ENCODE measurements at places on chromosomes 5 and 9. TPM values are rescaled to one million over a fixed set of nuclear protein-coding genes. Genes with fewer than 3 reads are reported as not detected.
A peak's percentile ranks its signal among the peaks of the same experiment; 100 is the strongest.

The SYNPO gene
- 8.4 TPM for total RNA-seq

- peak; percentile 60 for DNase-seq
These were observed 22.1 kb downstream of the JADE2 start for GRCh38 chr5:134547579-134547978.

The SOHLH1 gene
- not detected for total RNA-seq

DNA sequence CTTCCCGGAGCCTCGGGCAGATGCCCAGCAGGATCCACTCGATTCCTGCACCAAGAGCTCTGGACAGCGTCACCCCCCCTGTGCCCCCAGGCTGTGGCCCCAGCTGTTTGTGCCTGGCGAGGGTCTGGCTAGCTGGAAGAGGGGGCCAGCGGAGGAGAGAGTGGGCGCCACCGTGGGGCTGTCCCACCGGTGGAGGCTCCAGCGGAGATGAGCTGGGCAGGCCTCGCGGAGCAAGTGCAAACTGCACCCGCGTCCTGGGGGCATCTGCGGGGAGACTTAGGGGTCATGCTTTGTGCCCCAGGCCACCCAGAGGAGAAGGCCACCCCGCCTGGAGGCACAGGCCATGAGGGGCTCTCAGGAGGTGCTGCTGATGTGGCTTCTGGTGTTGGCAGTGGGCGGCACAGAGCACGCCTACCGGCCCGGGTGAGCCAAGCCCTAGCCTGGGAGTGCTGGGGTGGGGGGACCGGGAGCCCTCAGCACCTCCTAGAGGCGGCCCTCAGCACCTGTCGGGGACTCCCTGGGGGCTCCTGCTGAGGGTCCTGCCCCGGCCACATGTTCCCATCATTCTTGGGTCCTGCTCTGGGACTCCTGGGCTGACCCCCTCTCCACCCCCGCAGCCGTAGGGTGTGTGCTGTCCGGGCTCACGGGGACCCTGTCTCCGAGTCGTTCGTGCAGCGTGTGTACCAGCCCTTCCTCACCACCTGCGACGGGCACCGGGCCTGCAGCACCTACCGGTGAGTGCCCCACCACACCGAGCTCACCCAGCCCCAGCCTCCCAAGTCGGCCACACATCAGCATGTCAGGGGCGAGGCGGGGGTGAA lies 5.4 kb downstream of the EGFL7 start:
- no peak for DNase-seq

- no peak for DNase-seq
These were observed 19.4 kb downstream of the NTRK2 start for GRCh38 chr9:84688956-84689355.

- DNase-seq, result peak; percentile 90
These were observed 48.2 kb upstream of the GPR151 start for GRCh38 chr5:146564007-146564762.

The CKMT2 gene
- not detected for total RNA-seq

The TYRP1 gene
- total RNA-seq, result not detected

DNA sequence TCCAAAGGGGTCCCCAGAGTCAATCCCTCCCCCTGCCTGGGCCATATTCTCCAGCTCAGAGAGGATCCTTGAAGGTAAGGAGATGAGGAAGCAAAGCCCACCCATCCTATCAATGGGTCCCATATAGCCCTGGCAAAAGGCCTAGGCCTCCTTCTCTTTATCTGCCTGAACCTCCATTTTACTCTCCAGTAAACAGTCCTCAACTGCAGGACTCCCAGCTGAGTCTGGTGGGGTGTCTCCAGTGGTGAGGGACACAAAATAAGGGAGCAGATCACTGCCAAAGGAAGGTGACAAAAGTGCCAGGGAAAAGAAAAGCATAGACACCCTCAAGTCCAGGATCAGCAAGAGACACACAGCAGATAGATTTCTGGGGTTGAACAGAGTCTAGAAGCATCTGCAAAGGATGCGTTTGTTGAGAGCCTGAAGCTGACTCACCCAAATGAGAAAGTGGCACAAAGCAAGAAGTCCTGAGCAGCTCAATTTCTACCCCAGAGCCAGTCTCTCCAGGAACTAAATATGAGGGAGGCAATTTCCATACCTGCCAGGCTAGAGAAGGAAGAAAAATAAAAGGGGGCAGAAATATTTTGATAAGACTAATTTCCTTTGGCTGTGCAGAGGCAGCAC lies 2.7 kb upstream of the EBF1 start:
- no peak for DNase-seq

DNA sequence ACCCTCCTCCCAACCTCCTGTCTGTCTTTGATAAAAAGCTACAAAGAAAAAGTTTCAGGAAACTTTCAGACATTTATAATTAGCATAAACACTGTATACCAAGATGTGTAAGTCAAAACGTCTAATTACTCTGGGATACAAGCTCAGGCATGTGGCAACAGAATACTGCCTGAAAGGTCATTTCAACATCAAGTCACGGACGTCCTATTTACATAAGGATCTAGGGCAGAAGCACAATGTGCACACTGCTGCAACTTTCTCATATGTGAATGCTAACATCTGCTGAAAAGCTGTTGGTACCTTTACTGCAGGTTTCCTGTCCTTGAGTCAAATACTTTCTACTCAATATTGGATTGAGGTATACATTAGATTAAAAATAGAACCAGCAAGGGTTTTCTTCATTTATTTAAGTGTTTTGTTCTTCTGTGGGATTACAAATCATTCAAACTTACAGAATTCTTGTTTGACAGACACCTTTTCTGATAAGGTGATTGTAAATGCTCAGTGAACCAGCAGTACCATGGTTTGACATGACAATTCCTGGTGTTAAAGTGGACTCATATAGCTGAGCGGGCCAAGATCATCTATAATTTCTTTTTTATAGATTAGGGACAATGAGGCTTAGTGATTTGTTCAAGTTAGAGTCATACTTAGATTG lies 36.8 kb downstream of the ELL2 start:
- no peak for DNase-seq
